ENCODE measurements at places on chromosomes 11 and 22.

DNA sequence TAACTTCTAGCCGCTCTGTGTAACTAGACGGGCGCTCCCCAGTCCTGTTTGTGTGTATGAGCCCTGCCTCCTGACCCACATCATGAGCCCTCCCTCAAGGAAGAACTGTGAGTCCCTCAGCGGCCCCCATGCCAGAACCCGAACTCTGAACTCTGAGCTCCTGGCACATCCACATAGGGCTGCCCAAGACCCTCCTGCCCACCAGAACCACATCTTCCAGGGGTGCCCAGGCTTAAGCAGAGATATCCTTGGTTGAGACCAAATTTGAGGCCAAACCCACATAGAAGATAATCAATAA lies 3.0 kb downstream of the TRIM29 start:
- no peak for DNase-seq

DNA sequence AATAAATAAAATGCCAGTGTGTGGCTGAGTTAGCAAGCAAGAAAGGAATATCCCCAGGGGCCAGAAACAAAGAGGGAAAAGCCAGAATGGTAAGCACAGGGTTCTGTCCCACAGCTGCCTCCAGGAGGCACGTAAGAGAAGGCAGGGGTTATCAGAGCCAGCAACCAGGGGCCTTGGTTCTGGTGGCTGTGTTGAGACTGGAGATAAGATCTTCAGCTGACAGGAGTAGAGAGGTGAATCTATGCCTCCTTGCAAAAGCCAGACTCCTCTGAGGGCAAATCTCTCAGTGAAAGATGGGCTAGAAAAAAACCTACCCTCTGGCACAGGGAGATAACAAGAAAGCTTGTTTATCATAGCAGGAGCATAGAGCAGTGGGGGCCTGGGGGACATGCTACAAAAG lies 29.8 kb upstream of the NFAM1 start:
- peak; percentile 84 for DNase-seq

DNA sequence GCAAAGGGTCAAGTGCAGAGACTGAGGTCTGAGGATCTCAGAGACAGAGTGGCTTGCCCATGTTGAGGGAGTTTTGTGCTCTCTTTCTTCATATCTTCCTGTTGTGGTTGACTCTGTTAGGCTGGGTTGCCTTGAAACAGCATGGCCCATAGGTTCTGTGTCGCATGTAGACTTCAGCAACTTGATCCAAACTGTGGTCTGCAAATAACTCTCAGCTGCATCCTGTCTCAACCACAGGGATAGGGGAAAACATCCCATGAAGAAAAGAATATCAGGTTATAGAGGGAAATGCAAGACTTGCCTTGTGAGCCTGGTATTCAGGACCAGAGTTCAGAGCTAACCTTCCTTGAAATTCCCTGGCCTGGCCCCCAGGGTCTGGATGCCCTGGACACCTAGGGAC lies 69.4 kb downstream of the FLI1 start:
- no peak for DNase-seq

DNA sequence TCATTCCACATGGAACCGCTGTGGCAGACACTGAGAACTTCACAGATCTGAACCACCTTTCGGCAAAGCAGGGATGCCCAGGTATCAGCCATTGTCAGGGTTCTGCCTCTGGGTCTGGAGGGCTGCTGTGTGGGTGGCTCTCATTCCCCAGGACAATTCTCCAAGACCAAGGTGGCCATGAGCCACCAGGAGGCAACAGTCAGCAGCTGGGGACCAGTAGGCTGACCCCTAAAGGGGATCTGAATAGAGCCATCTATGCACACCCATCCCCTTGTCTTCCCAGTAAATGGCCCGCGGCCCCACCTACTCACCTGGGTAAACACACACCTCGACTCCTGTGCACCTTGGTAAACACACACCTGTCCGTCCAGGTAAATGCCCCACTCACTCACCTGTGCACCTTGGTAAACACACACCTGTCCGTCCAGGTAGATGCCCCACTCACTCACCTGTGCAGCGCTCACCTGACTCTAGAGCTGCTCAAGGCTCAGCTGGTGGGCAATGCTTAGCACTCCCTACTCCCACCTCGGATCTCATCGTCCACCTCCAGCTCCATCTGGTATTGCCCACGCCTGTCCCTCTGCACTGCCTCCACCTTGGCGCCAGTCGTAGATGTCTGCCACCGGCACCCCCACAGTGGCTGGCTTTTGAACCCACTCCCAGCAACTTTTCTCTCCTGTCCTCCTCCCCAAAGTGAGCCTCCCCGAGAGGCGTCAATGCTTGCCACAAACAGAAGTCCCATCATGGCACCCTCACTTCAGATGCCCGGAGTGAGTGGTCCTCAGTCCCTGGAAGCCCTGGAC lies 10.2 kb downstream of the SLC25A1 start:
- peak; percentile 52 for DNase-seq

GRCh38 chr11:61611309-61611708 lies 30.4 kb upstream of the SYT7 start:
- DNase-seq, result no peak

DNA sequence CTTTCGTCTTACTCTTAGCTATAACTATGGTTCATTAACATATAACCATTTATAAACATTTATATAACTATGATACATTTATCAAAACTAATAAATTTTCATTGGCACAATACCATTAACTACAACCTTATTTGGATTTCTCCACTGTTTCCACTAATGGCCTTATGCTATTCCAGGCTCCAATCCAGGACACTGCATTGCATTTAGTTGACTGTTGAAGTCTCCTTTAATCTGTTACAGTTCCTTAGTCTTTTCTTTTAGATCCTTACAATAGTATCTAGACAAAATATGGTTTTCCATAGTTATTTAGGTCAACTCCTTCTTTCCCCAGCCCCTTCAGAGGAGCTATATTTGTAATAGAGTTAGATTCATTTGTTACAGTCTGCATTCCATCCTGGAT lies 47.2 kb downstream of the CCDC34 start:
- no peak for DNase-seq

- DNase-seq, result peak; percentile 92
These were observed 2.2 kb upstream of the RPS19BP1 start for GRCh38 chr22:39534591-39535356.

DNA sequence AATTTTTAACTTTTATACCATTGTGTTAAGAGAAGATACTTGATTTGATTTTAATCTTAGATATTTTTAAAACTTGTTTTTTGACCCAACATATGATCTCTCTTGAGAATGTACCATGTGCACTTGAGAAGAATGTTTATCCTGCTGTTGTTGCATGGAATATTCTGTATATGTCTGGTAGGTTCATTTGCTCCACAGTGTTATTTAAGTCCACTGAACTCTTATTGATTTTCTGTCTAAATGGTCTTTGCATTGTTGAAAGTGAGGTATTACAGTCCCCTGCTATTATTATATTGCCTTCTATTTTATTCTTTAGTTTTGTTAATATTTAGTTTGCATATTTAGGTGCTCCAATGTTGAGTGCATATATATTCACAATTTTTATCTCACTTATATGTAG lies 397.3 kb upstream of the CCDC179 start:
- DNase-seq, result no peak

DNA sequence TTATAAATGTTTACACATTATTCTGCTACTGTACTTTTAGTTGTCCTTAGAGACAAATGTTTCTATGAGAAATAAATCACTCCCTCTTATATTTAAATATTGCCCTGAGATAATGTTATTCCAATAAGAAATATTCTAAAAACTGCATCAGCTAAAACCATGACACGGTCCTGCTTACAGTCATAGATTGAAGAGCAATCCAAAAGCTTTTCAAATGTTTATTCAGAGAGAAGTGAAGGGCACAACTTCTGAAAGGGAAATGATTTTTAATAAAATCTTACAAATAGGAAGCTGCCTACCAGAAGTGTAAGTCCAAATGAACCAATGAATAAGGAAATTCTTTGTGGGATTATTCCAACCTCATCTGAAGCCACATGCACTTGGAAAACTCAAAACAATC lies 49.2 kb downstream of the STK33 start:
- DNase-seq, result no peak

DNA sequence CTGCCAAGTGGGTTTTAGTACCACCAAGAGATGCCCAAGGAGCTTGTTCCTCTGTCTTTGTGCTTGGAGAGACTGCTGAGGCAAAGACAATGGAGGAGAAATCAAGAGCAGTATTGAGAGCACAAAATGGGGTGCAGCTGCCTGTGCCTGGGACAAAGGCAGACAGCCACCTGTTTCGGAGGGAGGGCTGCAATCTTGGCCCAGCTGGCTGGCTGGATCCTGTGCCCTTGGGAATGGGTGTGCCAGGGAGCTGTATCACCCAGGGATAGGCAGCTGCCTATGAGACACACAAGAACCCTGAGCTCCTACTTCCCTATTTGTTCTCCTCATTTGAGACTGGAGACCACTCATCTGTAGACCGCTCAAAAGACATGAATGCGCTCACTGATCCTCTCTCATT lies 23.3 kb upstream of the CHRM4 start:
- no peak for DNase-seq
